ENCODE measurements at places on chromosomes 2 and 18.

- no peak for DNase-seq
These were observed 1624.9 kb upstream of the CELF4 start for GRCh38 chr18:39190508-39190907.

GRCh38 chr2:121450301-121450700 lies 80.4 kb upstream of the RNU4ATAC start:
- DNase-seq = no peak

- no peak for DNase-seq
These were observed 25.2 kb upstream of the GPR55 start for GRCh38 chr2:230949966-230950873.

- no peak for DNase-seq
These were observed 435 bp downstream of the MYO7B start for GRCh38 chr2:127535918-127536317.

DNA sequence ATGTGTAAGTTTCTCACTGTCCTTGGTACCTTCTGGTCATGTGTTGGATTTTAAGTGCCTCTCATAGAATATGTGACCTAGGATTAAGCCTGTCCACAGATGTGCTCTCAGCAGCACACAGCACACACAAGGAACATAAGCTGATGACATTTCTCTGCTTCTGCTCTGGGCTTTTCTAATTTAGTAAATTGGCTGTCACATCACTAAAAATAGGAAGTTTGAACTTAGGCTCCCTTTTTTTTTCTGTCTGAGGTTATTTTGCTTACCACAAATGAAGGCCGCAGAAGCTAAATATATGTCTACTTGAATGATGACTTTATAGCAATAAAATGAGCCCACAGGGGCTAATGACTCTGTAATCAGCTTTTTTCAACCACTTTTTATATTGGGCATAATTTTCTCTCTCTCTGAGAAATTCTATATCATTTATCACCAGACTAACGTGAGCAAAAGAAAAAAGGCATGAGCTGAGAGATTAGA lies 150.2 kb upstream of the KLHL14 start:
- no peak for DNase-seq

GRCh38 chr18:36772241-36772723 lies 56.5 kb downstream of the TPGS2 start:
- DNase-seq = no peak

- DNase-seq = no peak
These were observed 38.7 kb upstream of the ANXA4 start for GRCh38 chr2:69703189-69703588.

All from NCI-H774 (cell line).